ENCODE measurements at places on chromosomes 1 and 21.

DNA sequence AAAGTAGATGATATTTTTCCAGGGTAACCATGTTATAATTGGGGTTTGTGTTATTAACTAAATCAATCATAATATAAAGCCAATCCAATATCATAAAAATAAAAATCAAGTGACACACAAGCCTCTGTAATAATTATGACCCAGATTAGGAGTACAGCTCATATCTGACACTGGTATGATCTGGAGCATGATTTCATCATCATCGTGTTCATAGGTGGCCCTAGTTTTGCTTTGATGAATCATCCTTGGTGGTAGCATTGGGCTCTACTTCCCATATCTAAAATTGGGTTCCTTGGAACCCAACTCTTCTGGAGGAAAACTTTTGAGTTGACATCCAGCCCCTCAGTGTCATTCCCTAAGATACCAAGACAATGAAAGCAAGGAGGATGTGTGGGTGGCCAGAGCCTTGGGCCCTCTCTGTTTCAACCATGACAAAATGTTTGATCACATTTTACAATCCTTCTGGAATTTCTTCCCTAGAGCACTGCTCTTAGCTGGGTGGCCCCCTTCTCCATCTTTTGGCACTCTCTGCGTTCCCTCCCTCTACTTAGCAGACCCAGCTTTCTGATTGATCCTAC lies 37.0 kb upstream of the ENAH start:
- no peak for DNase-seq

DNA sequence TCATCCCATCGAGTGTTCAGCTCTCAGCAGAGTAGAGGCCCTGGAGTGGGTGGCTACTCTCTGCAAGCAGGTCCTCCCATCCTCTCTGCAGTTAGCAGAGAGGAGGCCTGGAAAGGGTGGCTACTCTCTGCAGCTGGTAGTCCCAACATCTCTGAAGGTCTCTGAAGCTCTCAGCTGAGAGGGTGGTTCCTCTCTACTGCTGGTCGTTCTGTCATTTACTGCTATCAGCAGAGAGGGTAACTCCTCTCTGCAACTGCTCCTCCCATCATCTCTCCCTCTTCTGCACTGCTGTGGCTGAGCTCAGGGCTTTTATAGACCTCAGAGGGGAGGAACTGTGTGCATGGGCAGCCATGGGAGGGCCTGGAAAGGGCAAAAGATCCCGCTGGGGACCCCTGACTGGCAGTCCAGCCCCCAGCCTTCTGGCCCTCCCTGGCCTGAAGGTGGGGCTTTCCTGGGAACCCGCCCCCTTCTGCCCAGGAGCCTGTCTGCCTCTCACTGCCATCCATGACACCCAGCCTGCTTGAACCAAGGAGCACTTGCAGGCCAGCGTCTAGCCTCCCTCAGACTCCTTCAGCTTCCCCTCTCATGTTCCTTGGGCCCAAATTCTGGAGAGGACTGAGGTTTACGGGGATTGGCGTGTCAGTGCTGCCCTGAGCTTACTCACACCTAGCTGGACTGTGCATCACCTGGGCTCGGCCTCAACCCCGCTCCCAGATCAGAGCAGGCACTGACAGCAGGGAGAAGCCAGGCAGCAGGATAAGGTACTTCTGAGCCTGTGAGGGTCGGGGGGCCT lies 898.3 kb upstream of the NEGR1 start:
- no peak for DNase-seq

GRCh38 chr1:219121679-219122078 lies 52.0 kb upstream of the LYPLAL1 start:
- DNase-seq = no peak

- no peak for DNase-seq
Observed at GRCh38 chr1:61914823-61915482, 172.7 kb downstream of the PATJ start.

All from activated CD4-positive, alpha-beta T cell treated with anti-CD3 and anti-CD28 coated beads, Interleukin-2, amount 10 ng/mL, durations not matched to agents 7 days and 5 days (primary cell).